Kidney (tissue), 22 donors: ENCODE measurements at places on chromosomes 2 and 18.

- no peak for DNase-seq
These were observed 41.0 kb downstream of the PTGR3 start for GRCh38 chr18:75167759-75168618.

- no peak for DNase-seq
These were observed 215.5 kb upstream of the CWC22 start for GRCh38 chr2:180222644-180223043.

DNA sequence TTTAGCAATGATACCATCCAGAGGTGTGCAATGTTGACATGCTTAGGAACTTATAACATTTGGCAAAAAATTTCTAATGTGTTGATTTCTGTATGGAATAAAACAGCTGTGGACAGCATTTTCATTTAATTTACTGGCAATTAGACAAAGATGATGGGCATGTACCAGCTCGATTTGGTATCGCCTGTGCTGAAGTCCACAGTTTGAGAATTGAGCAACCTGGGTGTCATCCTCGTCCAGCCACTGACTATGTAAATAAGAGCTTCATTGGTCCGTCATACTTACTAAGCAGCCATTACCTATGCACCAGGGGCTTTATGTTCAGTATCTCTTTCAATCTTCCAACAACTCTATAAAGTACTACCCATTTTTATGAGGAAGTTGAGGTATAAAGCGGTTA, 24.6 kb upstream of the ACAA2 start:
- DNase-seq: no peak

GRCh38 chr2:121210691-121211090, 74.3 kb downstream of the TFCP2L1 start:
- DNase-seq: peak; percentile 66

- no peak for DNase-seq
These were observed 98.3 kb downstream of the PIK3C3 start for GRCh38 chr18:42053188-42053781.

- no peak for DNase-seq
These were observed 147.6 kb downstream of the RTP5 start for GRCh38 chr2:242017086-242017485.

- peak; percentile 91 for DNase-seq
These were observed 25.2 kb downstream of the PSD4 start for GRCh38 chr2:113198790-113199612.

DNA sequence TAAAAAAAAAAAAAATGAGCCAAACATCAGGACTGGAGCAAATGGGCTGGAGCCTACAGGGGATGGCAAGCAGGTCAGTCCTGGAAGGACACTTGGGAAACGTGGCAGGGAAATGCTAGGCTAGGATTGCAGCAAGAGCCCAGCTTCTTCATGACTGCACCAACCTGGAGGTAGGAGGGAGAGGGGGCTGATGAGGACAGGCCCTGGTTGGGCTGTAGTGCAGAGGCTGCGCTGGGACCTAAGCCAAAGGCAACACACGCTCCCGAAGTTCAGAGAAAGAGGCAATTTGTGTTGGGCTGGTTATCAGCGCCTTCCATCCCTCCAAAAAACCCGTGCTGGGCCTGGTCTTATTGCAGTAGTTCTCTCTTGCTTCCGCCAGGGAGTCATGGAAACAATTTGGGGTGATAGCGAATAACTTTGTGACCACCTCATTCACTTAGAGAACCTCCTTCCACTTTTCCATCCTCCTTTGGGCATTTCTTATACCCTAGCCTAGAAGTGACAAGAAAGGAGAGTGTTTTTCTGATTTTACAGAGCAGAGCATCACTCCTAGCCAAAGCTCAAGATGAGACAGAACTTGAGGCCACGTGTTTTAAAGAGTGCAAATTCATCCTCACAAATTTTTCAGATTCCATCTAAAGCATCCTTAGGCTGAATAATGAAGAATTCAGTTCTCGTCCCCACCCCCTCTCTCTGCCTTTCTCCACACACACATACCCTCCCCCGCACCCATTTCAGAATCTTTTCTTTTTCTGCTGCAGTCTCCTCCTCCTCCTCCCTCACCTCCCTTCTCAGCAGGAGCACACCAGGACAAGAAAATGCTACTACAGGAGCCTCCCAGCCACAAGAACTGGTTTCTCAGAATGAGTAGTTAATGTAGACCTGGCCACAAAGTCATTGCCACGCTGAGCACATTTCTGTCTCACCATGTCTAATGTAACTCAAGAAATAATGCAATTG, 82.5 kb upstream of the STPG4 start:
- DNase-seq: peak; percentile 89

GRCh38 chr2:37189452-37190153, 1.1 kb upstream of the SULT6B1 start:
- no peak for DNase-seq

DNA sequence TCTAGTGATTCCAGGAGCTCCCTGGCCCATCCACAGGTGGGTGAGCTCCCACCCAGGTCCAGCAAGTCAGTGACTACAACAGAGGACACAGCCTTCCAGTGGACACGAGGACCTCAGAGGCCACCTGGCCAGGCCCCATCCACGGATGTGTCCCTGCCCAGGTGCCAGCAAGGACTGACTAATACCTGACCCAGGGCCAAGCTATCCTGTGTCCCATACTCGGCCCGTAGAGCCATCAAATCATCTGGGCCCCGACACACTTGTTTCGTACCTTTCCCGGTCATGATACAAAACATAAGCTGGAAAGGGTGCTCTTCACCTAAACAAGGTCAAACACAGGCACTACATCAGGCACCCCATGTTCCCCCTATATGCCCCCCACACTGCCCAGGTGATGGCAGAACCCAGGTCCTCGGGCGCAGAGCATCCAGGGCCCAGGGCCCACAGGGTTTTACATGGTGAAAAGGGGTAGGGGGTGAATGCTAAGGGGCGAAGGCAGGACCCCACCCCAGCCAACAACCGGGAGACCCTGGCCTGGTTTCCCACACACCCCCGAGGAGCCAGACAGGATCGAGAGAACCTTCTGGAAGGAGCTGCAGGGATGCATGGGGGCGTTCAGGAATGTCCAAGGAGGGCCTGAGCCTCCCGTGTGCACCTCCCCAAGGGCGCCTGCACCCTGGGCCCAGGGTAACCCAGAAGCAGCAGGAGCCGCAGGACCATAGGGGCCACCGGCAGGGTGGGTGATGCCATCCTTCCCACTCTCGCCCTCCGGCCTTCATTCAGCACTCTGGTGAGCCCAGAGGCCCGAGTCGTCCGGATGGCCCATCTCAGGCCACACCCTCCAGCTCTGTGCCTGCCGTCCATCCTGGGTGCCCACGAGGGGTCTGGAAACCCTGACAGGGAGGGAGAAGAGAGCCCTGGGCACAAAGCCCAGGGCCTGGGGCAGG, 94.3 kb downstream of the HDAC4 start:
- DNase-seq: no peak

DNA sequence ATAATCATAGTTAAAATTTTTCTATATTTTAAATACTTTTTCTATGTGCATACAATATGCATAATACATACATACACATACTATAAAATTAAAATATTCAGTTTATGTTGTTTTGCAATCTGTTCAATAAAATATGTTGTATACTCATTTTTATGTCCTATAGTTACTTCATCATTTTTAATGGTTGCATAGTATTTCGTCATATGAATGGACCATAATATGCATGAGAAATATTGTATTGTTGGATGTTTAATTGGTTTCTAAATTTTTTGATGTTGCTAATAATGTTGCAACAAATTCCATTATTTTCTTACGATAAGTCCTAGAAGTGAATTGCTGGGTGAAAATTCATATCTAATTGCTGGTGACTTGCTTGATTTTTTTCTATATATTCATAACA, 211.5 kb upstream of the GCFC2 start:
- DNase-seq: no peak

GRCh38 chr2:202072737-202073401, at the start of gene KIAA2012:
TSS of gene KIAA2012 (plus strand) at chr2:202073255. CDS start at chr2:202073628, 373 bp downstream.
- peak; percentile 80 for DNase-seq

GRCh38 chr2:216773072-216773471, 77.7 kb upstream of the IGFBP5 start:
- no peak for DNase-seq

GRCh38 chr2:88177556-88177955, 7.4 kb downstream of the THNSL2 start:
- DNase-seq: no peak

GRCh38 chr18:8367217-8367988, 241.8 kb upstream of the RAB12 start:
- DNase-seq: peak; percentile 87

DNA sequence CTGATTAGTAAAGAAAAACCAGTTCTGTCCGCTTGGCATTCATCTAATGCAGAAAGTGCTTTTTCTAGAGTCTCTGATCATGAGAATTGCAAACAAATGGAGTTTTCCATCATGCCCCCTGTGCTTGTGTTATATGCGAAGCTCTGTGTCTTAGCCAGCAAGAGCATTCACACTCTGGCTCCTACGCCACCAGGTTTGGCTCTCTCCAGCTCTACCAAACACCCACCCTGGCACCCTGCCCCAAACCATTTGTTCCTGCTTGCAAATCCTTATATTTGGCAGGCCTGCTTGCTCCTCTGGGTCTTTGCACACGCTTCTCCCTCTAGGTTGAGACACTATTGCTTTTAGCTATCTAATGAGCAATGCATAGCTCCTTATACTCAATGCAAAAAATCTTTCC, 204.1 kb upstream of the CYRIA start:
- no peak for DNase-seq

GRCh38 chr2:116955646-116956045, 858.8 kb upstream of the DDX18 start:
- no peak for DNase-seq

- DNase-seq: peak; percentile 51
These were observed 8.3 kb upstream of the TMEM178A start for GRCh38 chr2:39657287-39657937.

- DNase-seq: peak; percentile 31
These were observed 217.5 kb downstream of the CYP26B1 start for GRCh38 chr2:71930049-71930681.

- no peak for DNase-seq
These were observed 63.8 kb downstream of the GREB1 start for GRCh38 chr2:11597538-11598225.
